Left hindlimb (tissue), 1 donor: ENCODE measurements at places on chromosomes 5 and 9.
A peak's percentile ranks its signal among the peaks of the same experiment; 100 is the strongest.

DNA sequence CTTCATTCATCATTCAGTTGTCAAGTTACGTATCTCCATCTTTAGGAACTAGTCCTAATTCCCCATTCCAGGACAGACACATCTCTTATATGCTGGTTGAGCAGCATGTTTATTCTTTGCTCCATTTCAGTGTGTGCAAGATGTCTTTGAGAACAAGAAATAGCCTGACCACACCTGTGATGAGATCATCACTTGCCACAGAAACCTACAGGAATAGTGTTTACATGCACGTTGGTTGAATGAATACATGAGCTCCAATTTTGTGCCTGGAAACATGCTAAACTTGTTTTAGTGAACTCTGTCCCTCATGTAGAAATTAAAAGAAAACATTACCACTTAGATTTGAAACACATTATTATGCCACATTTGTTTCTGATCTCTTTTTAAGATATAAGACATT is 489.1 kb downstream of the CDH18 start:
- DNase-seq: no peak

DNA sequence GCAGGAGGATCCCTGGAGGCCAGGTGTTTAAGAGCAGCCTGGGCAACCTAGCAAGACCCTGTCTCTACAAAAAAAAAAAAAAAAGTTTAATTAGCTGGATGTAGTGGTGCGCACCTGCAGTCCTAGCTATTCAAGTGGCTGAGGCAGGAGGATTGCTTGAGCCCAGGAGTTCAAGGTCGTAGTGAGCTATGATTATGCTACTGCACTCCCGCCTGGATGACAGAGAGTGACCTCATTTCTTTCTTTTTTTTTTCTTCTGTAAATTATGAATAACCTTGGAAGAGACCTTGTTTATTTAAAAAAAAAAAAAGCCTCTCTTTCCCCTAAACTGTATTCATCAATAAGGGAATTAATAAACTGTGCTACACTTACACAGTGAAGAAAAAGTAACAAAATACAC is 43.6 kb upstream of the SLC30A5 start:
- DNase-seq: no peak

GRCh38 chr5:146632620-146633322 is 116.8 kb upstream of the GPR151 start:
- DNase-seq: no peak

DNA sequence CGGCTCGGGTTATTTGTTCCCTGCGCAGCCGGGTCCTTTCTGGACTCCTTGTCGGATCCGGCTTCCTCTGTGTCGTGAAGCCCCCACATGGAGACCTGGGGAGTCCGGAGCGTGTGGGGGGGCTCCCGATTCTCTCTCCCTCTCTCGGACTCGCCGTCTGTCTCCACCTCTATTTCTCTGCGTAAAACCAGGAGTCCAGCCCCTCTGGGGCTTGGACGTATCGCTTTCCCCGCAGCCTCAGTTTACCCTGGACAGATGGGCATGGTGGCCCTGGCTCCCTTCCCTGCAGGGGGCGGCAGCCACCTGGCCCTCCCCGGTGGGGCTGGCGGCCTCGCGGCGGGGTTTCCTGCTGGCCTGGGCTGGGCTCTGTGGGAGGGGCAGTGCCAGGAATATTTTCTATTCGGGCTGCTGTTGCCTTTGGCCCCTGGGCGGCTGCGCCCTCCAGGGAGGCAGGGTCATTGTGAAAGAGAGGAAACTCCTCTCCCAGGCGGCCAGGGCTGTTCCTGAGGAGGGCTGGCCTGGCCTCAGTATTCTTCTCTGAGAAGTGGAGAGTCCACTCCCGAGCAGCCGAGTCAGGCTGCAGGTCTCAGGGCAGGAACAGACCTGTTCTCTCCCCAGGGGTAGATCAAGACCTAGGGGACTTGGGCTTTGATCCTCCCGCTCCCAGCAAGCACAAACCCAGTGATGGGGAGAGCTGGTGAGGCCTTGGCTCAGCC is 665 bp downstream of the ASS1 start:
- peak; percentile 38 for DNase-seq

DNA sequence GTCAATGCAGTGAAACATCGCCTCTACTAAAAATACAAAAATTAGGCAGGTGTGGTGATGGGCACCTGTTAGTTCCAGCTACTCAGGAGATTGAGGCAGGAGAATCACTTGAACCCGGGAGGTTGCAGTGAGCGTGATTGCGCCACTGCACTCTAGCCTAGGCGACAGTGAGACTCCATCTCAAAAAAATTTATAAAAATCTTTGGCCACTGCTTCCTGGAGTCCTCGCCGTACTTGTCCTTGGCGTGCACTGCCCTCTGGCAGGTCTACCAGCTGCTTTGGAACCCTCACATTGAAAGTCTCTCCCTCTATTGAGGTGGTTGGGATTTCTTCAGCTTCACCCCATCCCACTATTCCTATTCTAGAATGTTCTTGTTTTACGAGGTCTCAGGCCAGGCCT is 25.0 kb downstream of the DYNC2I2 start:
- DNase-seq: no peak

GRCh38 chr9:126497660-126498275 is 116.0 kb upstream of the LMX1B start:
- DNase-seq: no peak

DNA sequence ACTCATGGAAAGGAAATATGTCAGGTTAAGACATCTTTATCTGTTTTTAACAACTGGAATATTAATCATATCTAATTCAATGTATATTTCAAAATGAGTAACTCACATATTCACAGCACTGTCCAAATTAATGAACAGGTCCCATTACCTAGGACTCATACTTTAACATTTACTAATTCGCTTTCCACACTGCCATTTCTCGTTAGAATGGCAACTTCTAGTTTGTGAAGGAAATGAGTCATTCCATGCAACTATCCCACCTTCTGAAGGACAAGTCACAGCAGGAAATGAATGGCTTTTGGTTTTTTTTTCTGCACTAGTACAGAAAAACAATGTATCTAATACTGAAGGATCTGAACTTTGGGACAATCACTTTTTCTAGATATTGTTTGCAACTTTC is 24.6 kb upstream of the IFNK start:
- DNase-seq: no peak

- DNase-seq: no peak
These were observed 4.7 kb upstream of the PLPP7 start for GRCh38 chr9:131284856-131285255.

- DNase-seq: no peak
These were observed 151.8 kb upstream of the RAD23B start for GRCh38 chr9:107131108-107131799.

GRCh38 chr5:176547802-176548201 is 1.3 kb upstream of the CDHR2 start:
- DNase-seq: no peak

- DNase-seq: peak; percentile 48
These were observed 218.7 kb downstream of the TRPM3 start for GRCh38 chr9:70902692-70903131.

DNA sequence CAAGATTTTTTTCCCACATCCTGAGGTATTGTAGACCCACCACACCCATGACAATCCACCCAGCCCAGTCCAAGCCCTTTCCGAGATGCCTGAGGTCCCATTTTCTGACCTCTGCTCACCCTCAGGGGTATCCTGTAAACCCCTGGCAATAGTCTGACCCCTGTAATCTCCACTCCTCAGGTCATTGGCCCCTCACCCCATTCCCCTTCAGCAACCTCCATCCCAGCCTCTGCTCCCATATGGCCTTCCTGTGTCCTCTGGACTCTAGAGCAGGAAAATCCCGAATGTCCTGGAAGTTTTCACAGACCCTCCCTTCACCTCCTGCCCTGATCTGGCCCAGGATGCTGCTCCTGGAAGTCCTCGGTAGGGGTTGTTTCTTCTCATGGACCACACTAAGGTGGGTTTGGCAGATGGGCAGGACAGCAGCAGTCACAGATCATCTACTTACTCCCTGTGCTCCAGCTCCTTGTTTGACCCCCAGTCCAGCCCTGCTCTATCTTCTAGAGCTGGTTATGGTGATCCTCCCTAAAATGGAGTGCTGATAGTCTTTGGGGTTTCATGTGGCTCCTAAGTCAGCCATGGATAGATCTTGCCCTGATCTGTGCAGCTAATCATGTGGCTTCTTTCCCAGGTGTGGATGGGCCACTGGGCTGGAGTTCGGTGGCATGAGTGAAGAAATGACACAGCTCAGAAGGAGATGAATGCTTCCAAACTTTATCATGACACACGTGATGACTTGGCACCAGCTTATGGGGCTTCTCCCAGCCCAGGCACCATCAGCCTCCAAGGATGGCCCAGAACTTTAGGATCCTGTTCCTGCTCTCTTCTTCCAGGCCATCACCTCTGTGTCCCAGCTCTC is 12.0 kb upstream of the ACSL6 start:
- no peak for DNase-seq

- DNase-seq: no peak
These were observed 364.3 kb upstream of the CDH10 start for GRCh38 chr5:25009063-25009462.

- no peak for DNase-seq
These were observed 809 bp downstream of the TNIP1 start for GRCh38 chr5:151079838-151080612.
